ENCODE measurements at places on chromosomes 2 and 18. TPM values are rescaled to one million over a fixed set of nuclear protein-coding genes. Genes with fewer than 3 reads are reported as not detected.

Gene MYO7B
- 4.7 TPM for total RNA-seq

Gene UGT1A4
- 2.3 TPM for total RNA-seq

Gene ZNF2
- total RNA-seq: 4.8 TPM

GRCh38 chr2:172986040-172986439 lies 89.6 kb upstream of the MAP3K20 start:
- no peak for DNase-seq

GRCh38 chr18:67517444-67517765 lies 885 bp upstream of the DSEL start:
- peak; percentile 66 for DNase-seq

GRCh38 chr2:8840475-8841091 lies 3.2 kb upstream of the KIDINS220 start:
- no peak for DNase-seq

- no peak for DNase-seq
These were observed 795.8 kb upstream of the GCFC2 start for GRCh38 chr2:76506538-76506937.
